ENCODE measurements at places on chromosomes 16 and 17. TPM values are rescaled to one million over a fixed set of nuclear protein-coding genes. Genes with fewer than 3 reads are reported as not detected.

- peak overlapping the region; percentile 1 for H3K27ac ChIP-seq
- peaks cover 18% of the 10 kb centered on the region for H3K4me1 ChIP-seq
- H3K4me3 ChIP-seq = no peak overlapping the region
- H3K27me3 ChIP-seq = peaks cover 21% of the 10 kb centered on the region
Measured at GRCh38 chr17:43327421-43327820, 71.4 kb upstream of the ARL4D start.

GRCh38 chr17:4980644-4981216, 6.7 kb downstream of the CAMTA2 start:
- H3K36me3 ChIP-seq = peaks cover 40% of the 10 kb centered on the region
- H3K4me3 ChIP-seq = no peak overlapping the region
- H3K27ac ChIP-seq = peak overlapping the region; percentile 56
- peak; percentile 42 for DNase-seq
- peaks cover 20% of the 10 kb centered on the region for H3K4me1 ChIP-seq
- no peaks in the 10 kb centered on the region for H3K27me3 ChIP-seq

DNA sequence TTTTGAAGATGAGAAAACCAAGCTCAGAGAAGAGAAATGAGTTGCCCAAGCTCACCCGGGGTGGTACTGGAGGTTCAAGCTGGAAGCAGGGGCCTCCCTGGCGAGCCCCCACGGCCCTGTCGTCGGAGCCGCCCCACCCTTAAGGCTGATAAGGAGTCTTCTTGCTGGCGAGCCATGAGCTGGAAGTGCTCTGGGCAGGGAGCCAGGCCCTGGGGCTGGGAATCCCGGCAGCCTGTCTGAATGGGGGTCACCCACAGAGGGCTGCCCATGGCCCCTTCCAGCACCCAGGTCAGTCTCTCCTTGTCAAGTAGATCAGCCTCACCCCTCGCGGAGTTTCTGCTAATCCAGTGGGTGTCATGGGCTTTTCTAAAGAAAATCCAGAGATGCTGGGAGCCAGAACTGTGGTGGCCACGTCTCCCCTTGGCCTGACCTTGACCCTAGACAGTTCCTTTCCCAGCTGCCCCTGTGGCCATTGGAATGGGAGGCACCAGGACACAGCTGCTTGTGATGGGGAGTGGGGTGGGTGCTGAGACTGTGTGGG, 1.2 kb upstream of the P2RX1 start:
- peaks cover 22% of the 10 kb centered on the region for H3K4me1 ChIP-seq
- no peaks in the 10 kb centered on the region for H3K27me3 ChIP-seq
- no peak overlapping the region for H3K27ac ChIP-seq
- H3K4me3 ChIP-seq = no peak overlapping the region

- H3K27me3 ChIP-seq = peaks cover 25% of the 10 kb centered on the region
- no peaks in the 10 kb centered on the region for H3K4me1 ChIP-seq
- no peak for DNase-seq
- no peak overlapping the region for H3K27ac ChIP-seq
- H3K4me3 ChIP-seq = no peak overlapping the region
- H3K36me3 ChIP-seq = no peaks in the 10 kb centered on the region
Measured at GRCh38 chr16:84843149-84844048, 23.6 kb downstream of the CRISPLD2 start.

DNA sequence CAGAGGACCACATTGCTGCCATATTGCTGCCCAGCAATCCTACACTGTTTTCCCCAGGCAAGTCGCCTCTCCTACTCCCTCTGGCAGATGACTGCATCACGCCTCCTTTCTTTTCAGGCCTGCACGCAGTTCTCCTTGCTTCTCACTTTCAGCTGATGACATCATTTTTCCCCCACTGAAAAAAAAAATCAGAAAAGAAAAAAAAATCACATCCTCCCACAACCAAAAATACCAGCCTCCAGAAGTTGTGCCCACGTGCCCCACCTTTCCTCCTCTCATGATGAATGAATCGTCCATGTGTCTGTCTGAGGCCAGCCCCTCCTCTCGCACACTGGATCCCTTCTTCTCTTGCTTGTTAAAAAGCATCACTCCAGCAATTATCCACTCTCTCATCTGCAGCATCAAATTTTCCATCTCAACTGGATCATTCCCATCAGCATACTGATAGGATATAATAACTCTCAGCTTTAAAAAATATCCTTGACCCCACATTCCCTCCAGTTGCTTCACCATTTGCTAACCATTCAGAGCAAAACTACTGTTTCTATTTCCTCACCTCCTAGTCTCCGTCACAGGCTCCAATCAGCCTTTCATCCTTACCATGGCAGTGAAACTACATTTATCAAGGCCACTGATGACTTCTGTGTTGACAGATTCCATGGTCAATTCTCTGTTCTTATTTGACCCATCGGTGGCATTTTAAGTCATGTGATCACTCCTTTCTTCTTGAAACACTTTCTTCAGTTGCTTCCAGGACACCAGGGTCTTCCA, 30.1 kb upstream of the DYNLL2 start:
- H3K27ac ChIP-seq = no peak overlapping the region
- H3K27me3 ChIP-seq = peaks cover 7% of the 10 kb centered on the region
- no peak for DNase-seq

DNA sequence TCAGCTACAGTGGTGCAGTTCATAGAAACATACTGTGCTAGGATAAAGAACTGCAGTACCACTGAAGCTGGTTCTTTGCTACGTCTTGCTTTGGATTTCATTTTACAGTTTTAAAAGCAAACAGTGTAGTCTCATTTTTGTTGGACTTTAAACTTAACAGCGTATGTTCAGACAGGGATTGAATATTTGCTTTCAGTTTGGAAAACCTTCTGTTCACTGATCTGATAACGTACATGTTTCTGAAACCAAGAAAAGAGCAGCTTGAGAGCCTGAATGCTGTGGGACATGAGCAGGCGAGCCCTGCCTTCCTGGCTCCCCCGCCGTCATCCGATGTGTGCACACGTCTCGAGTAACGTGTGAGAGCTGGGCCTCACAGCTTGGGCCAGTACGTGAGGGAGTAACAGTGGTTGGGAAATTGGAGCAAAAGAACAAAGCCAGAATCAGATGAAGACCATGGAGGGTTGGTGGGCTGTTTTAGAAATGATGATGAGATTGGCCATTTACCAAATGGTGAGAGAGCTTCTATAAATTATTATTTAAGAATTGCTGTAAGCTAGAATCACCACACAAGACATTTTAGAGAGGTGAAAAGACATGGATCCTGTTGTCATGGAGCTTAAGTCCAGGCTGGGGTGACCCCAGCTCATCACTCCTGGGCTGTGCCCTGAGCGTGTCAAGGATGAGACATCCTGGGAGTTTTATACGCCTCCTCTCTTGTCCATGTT, 20.8 kb upstream of the CLEC18C start:
- no peak overlapping the region for H3K4me3 ChIP-seq
- H3K27ac ChIP-seq = no peak overlapping the region
- no peaks in the 10 kb centered on the region for H3K27me3 ChIP-seq
- peaks cover 62% of the 10 kb centered on the region for H3K36me3 ChIP-seq

DNA sequence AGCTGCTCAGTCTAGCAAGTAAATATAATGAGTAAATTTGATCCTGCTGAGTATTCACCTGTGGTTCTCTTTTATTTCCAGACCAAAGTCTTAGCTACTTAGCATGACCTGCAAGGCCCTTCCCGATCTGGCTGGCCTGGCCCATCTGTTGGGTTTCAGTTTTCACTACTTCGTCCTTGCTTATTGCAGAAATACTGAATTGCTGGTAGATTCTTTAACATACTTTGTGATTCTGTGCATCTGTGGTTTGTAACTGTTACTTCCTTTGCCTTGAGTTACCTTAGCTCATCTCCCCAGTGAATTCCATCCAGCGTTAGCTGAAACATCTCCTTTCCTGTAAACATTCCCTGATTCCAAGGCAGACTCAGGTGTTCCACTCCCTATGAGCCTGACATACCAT, 131.1 kb downstream of the PHKB start:
- no peak overlapping the region for H3K4me3 ChIP-seq
- no peaks in the 10 kb centered on the region for H3K4me1 ChIP-seq
- peaks cover 15% of the 10 kb centered on the region for H3K36me3 ChIP-seq

- H3K36me3 ChIP-seq = no peaks in the 10 kb centered on the region
- no peak overlapping the region for H3K27ac ChIP-seq
- DNase-seq = no peak
- no peak overlapping the region for H3K4me3 ChIP-seq
Measured at GRCh38 chr16:66403531-66404145, 23.5 kb upstream of the BEAN1 start.

DNA sequence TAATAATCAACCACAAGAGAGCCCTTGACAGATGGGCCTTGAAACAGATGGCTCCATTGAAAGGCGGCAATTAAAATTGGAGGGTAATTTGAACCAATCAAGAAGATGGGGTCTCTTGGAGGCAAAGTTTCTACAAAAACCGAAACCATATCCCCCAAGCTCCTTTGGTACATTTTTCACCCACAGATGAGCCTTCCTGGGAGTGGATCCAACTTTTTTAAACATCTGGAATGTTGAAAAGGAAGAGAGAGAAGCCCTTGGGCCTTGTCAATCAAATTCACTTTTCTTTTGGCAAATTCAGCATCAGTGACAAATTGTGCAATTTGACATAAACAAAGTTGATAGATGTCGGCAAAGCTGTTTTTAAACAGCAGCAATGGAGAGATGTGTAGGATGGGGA, 13.2 kb upstream of the NUP93 start:
- no peak overlapping the region for H3K4me3 ChIP-seq
- DNase-seq = no peak
- H3K27ac ChIP-seq = no peak overlapping the region
- H3K36me3 ChIP-seq = no peaks in the 10 kb centered on the region
- peaks cover 7% of the 10 kb centered on the region for H3K27me3 ChIP-seq

- no peaks in the 10 kb centered on the region for H3K27me3 ChIP-seq
- H3K27ac ChIP-seq = no peak overlapping the region
- no peak overlapping the region for H3K4me3 ChIP-seq
- peaks cover 37% of the 10 kb centered on the region for H3K36me3 ChIP-seq
Measured at GRCh38 chr16:58551496-58551895, 36.2 kb downstream of the SETD6 start.

GRCh38 chr16:65834688-65835087, 531.8 kb upstream of the CDH5 start:
- no peaks in the 10 kb centered on the region for H3K27me3 ChIP-seq
- H3K36me3 ChIP-seq = no peaks in the 10 kb centered on the region
- no peak overlapping the region for H3K4me3 ChIP-seq
- DNase-seq = no peak
- H3K27ac ChIP-seq = no peak overlapping the region
- no peaks in the 10 kb centered on the region for H3K4me1 ChIP-seq

- peak overlapping the region; percentile 74 for H3K4me3 ChIP-seq
- peaks cover 39% of the 10 kb centered on the region for H3K36me3 ChIP-seq
- H3K4me1 ChIP-seq = peaks cover 54% of the 10 kb centered on the region
- DNase-seq = no peak
- H3K27me3 ChIP-seq = no peaks in the 10 kb centered on the region
Measured at GRCh38 chr17:38898291-38898679, 27.1 kb upstream of the LASP1NB start.

GRCh38 chr16:578870-579405, 9.2 kb downstream of the PIGQ start:
- no peak overlapping the region for H3K4me3 ChIP-seq
- H3K27ac ChIP-seq = no peak overlapping the region
- no peaks in the 10 kb centered on the region for H3K27me3 ChIP-seq
- H3K4me1 ChIP-seq = no peaks in the 10 kb centered on the region
- peak; percentile 23 for DNase-seq

GRCh38 chr17:62780269-62780668, 27.8 kb downstream of the MARCHF10 start:
- H3K4me3 ChIP-seq = no peak overlapping the region
- H3K27ac ChIP-seq = no peak overlapping the region
- no peak for DNase-seq
- peaks cover 4% of the 10 kb centered on the region for H3K27me3 ChIP-seq

DNA sequence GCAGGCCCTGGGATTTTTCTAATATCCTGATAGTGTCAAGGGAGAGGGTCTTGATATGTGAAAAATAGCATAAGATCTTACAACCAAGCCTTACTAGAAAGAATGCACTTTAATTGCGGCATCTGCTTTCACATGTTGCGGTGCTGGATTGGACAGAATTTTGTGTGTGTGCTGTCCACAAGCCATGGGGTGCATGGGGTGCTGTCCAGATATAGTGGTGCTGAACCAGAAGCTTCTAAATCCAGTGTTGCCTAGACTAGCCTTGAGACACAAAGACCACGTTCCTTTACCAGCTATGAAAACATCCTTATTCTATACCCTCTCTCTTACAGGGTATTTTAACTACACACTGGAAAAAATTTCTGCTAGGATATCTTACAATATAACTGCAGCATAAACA, 244.0 kb downstream of the TMEM114 start:
- no peaks in the 10 kb centered on the region for H3K36me3 ChIP-seq
- no peak overlapping the region for H3K27ac ChIP-seq
- DNase-seq = no peak
- H3K4me1 ChIP-seq = no peaks in the 10 kb centered on the region
- no peak overlapping the region for H3K4me3 ChIP-seq
- no peaks in the 10 kb centered on the region for H3K27me3 ChIP-seq

- no peak overlapping the region for H3K27ac ChIP-seq
- peaks cover 2% of the 10 kb centered on the region for H3K36me3 ChIP-seq
- no peak overlapping the region for H3K4me3 ChIP-seq
- no peak for DNase-seq
- H3K4me1 ChIP-seq = peaks cover 49% of the 10 kb centered on the region
Measured at GRCh38 chr16:84635702-84636101, 12.6 kb upstream of the KLHL36 start.

- peaks cover 31% of the 10 kb centered on the region for H3K4me1 ChIP-seq
- DNase-seq = no peak
- H3K27me3 ChIP-seq = peaks cover 3% of the 10 kb centered on the region
- no peak overlapping the region for H3K27ac ChIP-seq
Measured at GRCh38 chr17:39205112-39205526, 5.0 kb downstream of the RPL19 start.

DNA sequence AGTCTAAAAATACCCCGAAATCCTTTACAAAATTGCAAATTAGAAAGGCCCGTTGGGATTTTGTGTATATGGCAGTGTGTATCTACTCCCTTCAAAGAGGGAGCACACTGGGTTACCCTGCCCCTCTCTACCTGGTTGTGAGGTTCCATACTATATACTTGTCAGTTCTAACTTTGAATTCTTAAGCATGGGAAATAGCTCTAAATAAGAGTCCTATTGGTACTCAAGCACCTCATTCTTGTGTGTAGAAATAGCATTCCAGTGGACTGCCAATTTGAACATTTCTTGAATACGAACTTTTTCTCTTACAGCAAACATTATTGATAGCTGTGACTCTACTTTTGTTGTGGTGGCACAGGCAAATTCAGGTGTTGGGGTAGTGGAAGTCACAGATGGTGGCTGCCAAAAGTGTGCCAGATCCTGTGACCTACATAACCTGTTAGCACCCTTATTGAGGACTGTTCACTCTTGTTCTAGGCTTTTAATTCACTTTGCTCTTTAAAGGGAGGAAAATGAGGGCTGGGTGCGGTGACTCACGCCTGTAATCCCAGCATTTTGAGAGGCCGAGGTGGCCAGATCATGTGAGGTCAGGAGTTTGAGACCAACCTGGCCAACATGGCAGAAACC, 16.1 kb downstream of the ESRP2 start:
- H3K36me3 ChIP-seq = peaks cover 34% of the 10 kb centered on the region
- no peak for DNase-seq

The NTN3 gene
- total RNA-seq = 0.10 TPM

The ABCC3 gene
- total RNA-seq = not detected

The ABI3 gene
- 32.8 TPM for total RNA-seq

The FGF11 gene
- total RNA-seq = 6.4 TPM

The CD300LG gene
- not detected for total RNA-seq

The TOX3 gene
- not detected for total RNA-seq

The GSG1L gene
- not detected for total RNA-seq

Data from activated T-helper 1 cell treated with anti-CD3 and anti-CD28 coated beads, Interleukin-12 subunit alpha, Interleukin-12 subunit beta, Interleukin-2, Interleukin-4 antibody, amounts not matched to agents 30 ng/mL and 10 ng/mL and 1 ng/mL, durations not matched to agents 14 hours and 24 hours and 36 hours (primary cell).